ENCODE measurements at places on chromosomes 5 and 9.
A peak's percentile ranks its signal among the peaks of the same experiment; 100 is the strongest.

DNA sequence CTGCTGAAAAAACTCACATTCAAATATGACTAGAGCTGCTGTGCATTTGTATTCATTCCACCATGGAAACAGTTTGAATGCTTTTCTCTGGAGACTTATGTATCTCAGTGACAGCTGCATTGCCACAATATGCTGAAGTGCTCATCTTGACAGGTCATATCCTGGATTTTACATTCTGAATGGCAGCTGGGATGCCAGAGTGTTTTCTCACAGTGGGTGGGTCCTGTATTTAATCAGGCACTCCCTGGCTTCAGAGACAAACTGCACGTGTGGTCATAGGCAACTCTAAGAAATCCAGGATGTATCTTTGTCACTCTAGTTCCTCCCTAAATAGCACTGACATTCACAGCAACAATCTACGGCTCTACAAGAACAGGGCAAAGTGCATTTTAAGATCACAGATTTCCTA lies 75.6 kb downstream of the ST8SIA4 start:
- H3K4me3 ChIP-seq = no peak overlapping the region
- H3K27me3 ChIP-seq = no peaks in the 10 kb centered on the region
- DNase-seq = no peak
- H3K27ac ChIP-seq = no peak overlapping the region
- H3K4me1 ChIP-seq = peaks cover 22% of the 10 kb centered on the region
- H3K36me3 ChIP-seq = no peaks in the 10 kb centered on the region

DNA sequence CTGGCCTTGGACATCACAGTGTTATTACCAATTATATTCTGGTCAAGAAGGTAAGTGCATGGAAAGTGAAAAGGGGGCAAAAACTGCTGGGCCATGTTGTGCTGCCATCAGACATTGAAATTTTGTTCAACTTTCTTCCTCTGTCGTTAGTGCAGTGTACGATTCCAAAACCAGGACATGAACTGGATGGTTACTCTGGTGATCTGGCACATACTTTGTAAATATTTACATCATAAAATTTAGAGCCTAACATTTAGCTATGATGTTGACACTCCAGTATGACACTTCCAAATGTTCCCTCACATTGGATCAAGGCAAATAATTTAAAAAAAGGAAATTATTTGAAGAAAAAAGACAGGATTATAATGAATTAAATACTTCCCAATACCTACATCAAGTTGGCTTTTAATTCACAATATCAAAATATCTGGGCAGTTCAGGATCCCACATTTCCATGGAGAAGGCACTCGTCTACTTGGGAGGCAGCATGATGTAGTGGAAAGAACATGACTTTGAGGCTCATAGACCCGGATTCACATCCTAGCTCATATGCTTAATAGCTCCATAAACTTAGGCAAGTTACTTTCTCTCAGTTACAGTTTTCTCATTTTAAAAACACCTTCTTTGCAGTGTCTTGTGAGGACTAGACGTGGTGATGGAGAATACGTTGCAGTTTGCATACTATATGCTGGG lies 342.5 kb upstream of the MPDZ start:
- no peaks in the 10 kb centered on the region for H3K27me3 ChIP-seq
- no peaks in the 10 kb centered on the region for H3K36me3 ChIP-seq
- H3K4me1 ChIP-seq = peaks cover 5% of the 10 kb centered on the region

- H3K36me3 ChIP-seq = no peaks in the 10 kb centered on the region
- no peak for DNase-seq
- no peaks in the 10 kb centered on the region for H3K4me1 ChIP-seq
- H3K4me3 ChIP-seq = no peak overlapping the region
Observed at GRCh38 chr5:65790371-65791163, 68.6 kb downstream of the NLN start.

DNA sequence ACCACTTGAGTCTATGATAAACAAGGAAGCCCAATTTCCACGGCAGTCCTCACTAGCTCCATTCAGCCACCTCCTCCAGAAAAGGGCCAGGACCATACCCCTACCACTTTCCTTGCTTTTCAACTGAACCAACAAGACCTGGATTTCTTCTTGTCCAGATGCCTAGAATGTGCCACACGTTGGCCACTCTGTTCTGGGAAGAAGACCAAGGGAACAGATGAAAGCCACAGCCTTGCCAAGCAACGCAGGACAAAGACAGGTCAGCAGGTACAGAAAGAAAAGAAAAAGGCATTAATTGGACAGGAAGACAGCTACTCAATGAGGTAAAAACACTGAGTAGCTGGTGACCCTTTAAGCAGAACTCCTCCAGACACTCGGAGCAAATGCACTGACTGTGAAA lies 2.2 kb downstream of the CCNJL start:
- H3K36me3 ChIP-seq = no peaks in the 10 kb centered on the region
- DNase-seq = no peak

- no peaks in the 10 kb centered on the region for H3K4me1 ChIP-seq
- no peaks in the 10 kb centered on the region for H3K27me3 ChIP-seq
- H3K4me3 ChIP-seq = no peak overlapping the region
Observed at GRCh38 chr5:30401479-30402058, 791.9 kb upstream of the CDH6 start.

DNA sequence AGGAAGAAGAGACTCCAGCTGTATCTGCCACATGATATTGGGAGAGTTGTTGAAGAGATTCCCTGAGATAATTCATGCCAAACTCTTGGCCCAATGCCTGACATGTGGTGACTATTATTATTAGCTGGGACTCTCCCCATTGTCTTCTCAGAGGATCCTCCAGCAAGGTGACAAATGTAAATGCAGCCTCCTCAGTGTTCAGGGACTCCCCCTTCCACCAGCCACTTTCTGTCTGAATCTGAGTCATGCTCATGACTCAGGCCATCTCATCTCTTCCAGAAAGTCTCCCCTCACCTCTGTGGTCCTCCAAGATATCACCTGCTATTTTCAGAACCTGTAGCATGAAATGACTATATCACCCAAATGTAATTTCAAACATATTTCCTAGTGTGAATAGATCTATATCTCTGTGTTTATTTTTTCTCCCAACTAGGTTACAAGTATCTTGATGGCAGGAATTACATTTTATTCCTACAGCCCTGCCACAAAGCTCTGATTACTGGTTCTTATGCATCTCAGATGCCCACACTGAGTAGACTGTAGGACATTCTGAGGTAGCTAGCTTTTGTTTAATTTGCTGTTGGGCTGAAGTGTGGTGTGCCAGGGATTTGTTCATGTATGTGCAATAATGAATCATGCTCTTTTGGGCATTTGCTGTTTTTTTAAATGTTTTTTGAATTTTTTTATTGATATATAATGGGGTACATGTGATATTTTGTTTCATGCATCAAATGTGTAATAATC lies 126.6 kb upstream of the IL12B start:
- no peaks in the 10 kb centered on the region for H3K27me3 ChIP-seq
- peaks cover 2% of the 10 kb centered on the region for H3K4me1 ChIP-seq
- no peaks in the 10 kb centered on the region for H3K36me3 ChIP-seq
- DNase-seq = no peak
- H3K27ac ChIP-seq = no peak overlapping the region
- H3K4me3 ChIP-seq = no peak overlapping the region

GRCh38 chr5:76406673-76407072 lies 3.6 kb downstream of the IQGAP2 start:
- no peaks in the 10 kb centered on the region for H3K36me3 ChIP-seq
- no peak overlapping the region for H3K4me3 ChIP-seq
- peaks cover 24% of the 10 kb centered on the region for H3K27me3 ChIP-seq
- H3K4me1 ChIP-seq = peaks cover 22% of the 10 kb centered on the region

GRCh38 chr5:78603636-78604175 lies 44.9 kb downstream of the LHFPL2 start:
- no peaks in the 10 kb centered on the region for H3K36me3 ChIP-seq
- H3K27ac ChIP-seq = no peak overlapping the region
- no peak overlapping the region for H3K4me3 ChIP-seq
- DNase-seq = no peak
- H3K27me3 ChIP-seq = no peaks in the 10 kb centered on the region
- H3K4me1 ChIP-seq = peaks cover 13% of the 10 kb centered on the region

DNA sequence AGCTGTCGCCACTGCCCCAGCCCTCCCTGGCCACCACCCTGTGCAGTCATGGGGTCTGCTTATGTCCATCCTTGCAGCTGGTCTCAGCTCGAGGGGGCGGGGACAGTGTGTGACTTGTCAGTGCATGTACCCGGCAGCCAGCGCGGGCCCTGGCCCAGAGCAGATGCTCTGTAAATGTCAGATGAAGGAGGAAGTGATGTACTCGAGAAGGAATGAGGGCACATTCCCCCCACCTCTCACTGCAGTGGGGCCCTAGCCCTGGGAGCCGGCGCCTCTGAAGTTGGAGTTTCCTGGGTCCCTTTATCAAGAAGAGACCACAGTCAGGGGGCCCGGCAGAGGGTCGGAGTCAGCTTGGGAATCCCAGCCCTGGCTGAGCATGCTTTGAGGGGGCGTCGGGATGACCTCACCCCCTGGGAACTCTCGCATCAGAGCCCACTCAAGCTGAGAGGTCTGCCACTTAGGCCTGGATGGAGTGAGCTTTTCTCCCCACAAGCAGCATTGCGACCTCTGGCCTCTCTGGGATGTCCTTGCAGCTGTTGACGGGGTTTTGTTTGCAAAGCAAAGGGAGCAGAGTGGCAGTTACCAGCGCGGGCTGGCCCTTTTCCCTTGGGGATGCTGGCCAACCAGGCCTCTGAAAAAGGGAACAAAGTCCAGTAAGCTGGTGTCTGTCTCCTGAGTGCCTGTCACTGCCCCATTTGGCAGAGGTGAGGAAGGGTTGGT lies 19.0 kb downstream of the NEURL1B start:
- no peak overlapping the region for H3K4me3 ChIP-seq
- H3K27ac ChIP-seq = peak overlapping the region; percentile 86
- H3K36me3 ChIP-seq = peaks cover 16% of the 10 kb centered on the region
- peak; percentile 93 for DNase-seq

- no peak for DNase-seq
- peaks cover 24% of the 10 kb centered on the region for H3K36me3 ChIP-seq
- no peaks in the 10 kb centered on the region for H3K27me3 ChIP-seq
- H3K27ac ChIP-seq = peak overlapping the region; percentile 100
- H3K4me1 ChIP-seq = peaks cover 49% of the 10 kb centered on the region
Observed at GRCh38 chr5:179817470-179817840, 3.2 kb upstream of the SQSTM1 start.

DNA sequence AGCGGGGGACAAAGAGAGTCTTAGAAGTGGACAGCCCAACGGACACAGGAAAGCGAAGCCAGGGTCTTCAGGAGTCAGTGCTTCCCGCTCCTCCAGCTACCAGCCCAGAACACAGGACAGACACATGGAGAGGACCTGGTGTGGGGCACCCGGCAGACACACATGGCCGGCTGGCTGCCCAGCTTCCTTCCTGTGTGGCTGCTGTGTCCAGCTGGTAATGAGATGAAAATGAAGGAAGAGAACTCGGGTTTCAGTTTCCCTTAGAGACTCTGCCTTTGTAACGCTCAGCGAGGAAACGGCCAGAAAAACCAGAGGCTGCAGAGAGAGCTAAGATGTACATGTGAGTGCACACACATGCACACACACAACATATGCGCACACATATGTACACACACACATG lies 87.5 kb downstream of the SECISBP2 start:
- DNase-seq = peak; percentile 40
- no peaks in the 10 kb centered on the region for H3K36me3 ChIP-seq
- peak overlapping the region; percentile 48 for H3K27ac ChIP-seq
- H3K4me3 ChIP-seq = no peak overlapping the region

- H3K27me3 ChIP-seq = no peaks in the 10 kb centered on the region
- no peak for DNase-seq
- no peak overlapping the region for H3K4me3 ChIP-seq
- no peaks in the 10 kb centered on the region for H3K36me3 ChIP-seq
Observed at GRCh38 chr5:122153774-122154173, 24.4 kb downstream of the ZNF474 start.

DNA sequence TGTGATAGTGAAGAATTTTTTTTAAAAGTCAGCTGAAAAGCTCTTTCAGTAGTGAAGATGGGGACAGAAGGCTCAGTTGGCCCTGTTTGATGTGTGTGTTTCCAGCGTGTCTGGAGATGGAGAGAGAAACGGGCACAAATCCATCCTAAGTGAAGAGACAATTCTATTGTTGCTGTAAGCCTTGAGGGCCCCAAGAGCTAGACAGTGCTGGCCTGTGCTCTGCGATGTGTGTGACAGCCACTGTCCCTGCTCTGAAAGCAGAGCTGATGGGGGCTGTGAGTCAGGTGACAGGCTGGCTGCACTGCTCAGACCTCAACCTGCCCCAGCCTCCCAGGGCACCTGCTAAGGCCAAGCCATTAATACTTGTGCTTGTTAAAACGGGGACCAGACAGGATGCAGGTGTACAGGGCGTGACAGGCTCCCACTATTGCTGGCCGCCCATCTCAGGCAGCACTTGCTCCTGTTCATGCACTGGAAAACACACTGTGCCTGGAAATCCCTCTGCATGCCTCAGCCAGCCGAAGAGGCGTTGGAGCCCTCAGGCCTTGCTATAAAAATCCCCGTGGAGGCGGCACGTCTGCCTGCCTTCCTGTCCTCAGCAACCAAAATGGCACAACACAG lies 44.6 kb upstream of the SEMA4D start:
- DNase-seq = no peak
- no peaks in the 10 kb centered on the region for H3K36me3 ChIP-seq
- no peak overlapping the region for H3K27ac ChIP-seq
- no peaks in the 10 kb centered on the region for H3K4me1 ChIP-seq
- H3K4me3 ChIP-seq = no peak overlapping the region

DNA sequence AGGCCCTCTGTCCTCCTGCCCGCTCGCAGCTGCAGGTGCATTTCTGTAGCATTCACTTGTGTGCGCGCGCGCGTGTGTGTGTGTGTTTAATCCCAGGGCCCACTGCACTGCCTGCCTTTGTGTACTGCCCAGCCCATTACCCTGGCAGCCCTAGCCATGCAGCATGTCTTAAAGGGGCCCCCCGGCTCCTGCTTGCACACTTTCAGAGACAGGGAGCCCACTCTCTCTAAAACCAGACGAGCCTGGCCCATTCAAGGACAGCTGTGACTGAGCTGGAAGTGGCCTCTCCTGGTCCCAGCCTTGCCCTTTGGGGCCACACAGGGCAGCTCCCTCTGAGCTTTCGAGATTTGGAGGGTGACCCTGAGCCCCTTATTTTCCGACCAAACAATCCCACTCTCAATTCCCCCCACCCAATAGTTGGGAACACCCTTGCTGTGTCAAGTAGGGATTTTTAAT lies 98.9 kb downstream of the DAB2IP start:
- peak overlapping the region; percentile 49 for H3K27ac ChIP-seq
- no peak for DNase-seq
- no peaks in the 10 kb centered on the region for H3K27me3 ChIP-seq
- no peaks in the 10 kb centered on the region for H3K36me3 ChIP-seq

Measured in heart right ventricle (tissue), 16 donors.